ENCODE measurements at places on chromosomes 6 and 20.

DNA sequence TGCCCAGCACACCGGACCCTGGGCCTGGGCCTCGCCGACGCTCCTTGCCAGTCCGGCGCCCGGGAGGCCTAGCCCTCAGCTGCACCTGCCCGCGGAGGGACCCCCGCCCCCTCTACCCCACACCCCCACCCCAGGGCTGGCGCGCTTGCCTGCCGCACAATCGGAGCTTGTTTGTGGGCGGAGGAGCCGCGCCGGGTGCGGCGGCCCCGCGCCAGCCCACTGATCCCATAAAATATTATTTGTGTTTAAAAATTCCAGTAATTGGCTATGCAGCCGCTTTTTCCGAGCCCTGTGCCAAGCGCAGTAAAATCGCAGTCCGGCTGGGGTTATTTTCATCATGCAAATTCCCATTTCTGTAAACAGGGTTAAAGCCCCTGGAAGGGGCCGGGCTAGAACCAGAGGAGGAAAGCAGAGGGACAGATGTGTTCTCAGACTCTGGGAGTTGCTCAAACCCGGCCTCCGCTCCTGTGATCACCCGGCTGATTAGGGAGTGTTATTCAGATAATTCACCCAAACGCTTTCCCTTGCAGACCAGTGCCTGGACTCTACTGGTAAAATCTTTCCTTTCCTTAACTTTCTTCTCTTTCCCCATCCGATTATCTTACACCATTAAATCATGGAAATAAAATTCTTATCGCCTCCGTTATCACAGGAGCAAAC is 93.1 kb downstream of the NCR2 start:
- no peak for DNase-seq

- DNase-seq, result no peak
These were observed 133.6 kb downstream of the SH3BGRL2 start for GRCh38 chr6:79764747-79765146.

- DNase-seq, result no peak
These were observed 60.6 kb upstream of the MRPS10 start for GRCh38 chr6:42278131-42278853.

GRCh38 chr6:116278854-116279231 is 887 bp downstream of the TSPYL1 start:
- DNase-seq, result no peak

DNA sequence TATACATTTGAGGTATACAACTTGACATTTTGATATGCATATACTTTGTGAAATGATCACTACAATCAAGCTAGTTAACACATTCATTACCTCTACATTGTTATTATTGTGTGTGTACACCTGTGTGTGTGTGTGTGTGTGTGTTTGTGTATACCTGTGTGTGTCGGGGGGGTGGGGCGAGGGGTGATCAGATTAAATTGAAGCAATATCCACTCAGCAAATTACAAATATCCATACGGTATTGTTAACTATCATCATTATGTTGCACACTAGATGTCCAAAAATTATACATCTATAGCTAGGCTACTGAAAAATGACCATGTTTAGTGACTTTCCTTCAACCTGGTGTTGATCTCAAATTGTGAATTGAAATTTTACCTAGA is 1.8 kb downstream of the RHAG start:
- no peak for DNase-seq

- DNase-seq, result no peak
These were observed 80.7 kb upstream of the CCDC167 start for GRCh38 chr6:37580176-37580955.

DNA sequence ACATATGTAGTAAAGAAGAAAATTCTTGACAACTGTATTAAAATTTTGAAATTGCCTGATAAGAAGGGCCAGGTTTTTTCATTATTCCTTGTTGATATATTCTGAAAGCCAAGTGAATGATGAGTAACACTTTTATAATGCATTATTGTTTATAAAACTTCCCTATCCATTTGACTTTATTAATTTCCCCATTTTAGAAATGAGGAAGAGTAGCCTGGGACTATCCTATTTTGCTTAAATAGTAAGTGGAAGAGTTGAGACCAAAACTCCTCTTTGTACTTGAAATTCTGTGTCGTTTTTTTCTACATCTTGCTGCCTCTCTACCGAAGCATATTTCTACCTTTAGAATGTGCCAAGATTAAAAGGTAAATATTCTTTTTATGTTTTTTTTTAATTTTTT is 39.7 kb downstream of the TRMT11 start:
- no peak for DNase-seq

DNA sequence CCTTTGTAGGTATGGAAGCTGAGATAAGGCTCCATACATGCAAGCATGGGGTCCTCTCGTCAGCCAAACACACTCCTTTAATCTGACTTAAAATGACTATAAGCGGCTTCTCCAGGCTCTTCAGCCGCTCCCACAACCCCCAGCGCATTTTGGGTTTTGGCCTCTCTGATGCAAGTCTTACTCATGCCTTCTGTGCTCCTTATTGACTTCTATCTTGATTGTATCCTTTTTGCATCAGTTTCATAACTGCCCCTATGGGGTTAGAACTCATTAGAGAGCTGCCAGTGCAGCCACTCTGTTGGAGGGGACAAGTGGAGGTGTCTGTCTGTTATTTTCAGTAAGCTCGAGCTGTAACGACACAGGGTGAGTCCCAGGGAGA is 70.1 kb upstream of the TAB2 start:
- DNase-seq, result no peak

DNA sequence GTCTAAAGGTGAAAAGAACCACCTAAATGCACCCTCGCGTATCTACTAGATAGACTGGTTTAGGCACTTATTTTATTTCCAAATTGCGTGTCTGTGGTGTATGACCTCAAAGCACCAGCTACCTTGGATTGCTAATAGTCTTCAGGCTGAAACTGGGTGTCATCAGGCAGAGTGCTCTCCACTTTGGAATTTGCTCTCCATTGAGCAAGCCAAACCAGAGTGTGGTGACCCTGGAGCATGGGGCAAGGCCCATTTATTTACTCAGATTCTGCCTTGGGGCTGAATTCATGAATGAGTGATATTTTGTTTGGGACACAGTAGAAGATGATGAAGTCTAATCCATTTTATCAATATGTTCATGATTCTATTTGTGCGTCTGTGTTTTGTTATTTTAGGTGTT is 812.8 kb upstream of the SLC35B3 start:
- no peak for DNase-seq

DNA sequence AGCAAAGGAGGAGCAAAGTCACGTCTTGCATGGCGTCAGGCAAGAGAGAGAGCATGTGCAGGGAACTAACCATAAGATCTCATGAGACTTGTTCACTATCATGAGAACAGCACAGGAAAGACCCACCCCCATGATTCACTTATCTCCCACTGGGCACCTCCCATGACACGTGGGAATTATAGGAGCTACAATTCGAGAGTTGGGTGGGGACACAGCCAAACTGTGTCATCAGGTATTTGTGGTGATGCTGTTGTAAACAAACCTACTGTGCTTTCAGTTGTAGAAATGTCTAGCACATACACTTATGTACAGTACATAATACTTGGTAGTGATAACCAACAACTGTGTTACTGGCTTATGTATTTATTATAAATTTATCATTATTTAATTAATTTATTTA is 128.3 kb downstream of the UTRN start:
- no peak for DNase-seq

DNA sequence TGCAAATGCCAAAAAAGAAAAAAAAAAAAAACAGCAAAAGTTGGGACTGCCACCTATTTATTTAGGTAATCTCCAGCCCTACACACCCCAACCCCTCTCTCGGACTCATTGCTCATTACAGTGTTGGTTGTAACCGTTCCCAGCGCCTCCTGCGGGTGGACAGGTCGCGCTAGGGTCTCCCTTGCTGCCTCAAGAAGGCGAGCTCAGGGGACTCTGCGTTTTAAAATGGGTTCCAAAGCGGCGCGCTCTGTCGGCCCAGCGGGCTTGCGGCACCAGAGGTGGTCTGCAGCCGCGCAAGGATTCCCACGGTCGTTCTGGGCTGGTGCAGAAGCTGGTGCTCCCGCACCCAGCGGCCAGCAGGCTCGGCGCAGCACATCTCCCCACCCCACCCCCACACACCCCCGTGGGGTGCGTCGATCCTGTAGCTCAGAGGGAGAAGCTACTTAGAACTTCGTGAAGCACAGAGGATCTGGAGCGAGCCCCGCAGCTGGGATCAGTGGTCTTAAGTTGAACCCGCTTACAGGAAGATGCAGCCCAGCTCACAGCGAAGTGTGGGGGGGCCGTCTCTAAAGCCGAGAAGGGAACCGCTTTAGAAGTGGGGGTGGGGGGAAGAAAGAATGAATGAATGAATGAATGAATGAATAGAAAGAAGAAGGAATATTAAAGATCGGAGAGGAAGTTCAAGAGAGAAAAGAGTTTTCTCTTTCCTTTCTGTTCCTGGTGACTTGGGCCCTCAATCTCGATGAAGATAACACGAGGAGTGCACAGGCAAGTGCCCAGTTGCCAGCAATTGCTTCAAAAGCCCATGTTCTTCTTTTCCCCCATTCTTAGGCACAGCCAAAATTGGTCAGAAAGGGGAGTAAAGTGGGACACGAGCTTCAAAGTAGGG is 780 bp downstream of the TFAP2A start:
- DNase-seq, result no peak

- DNase-seq, result no peak
These were observed 557.3 kb upstream of the MAP3K7 start for GRCh38 chr6:91144126-91144525.

DNA sequence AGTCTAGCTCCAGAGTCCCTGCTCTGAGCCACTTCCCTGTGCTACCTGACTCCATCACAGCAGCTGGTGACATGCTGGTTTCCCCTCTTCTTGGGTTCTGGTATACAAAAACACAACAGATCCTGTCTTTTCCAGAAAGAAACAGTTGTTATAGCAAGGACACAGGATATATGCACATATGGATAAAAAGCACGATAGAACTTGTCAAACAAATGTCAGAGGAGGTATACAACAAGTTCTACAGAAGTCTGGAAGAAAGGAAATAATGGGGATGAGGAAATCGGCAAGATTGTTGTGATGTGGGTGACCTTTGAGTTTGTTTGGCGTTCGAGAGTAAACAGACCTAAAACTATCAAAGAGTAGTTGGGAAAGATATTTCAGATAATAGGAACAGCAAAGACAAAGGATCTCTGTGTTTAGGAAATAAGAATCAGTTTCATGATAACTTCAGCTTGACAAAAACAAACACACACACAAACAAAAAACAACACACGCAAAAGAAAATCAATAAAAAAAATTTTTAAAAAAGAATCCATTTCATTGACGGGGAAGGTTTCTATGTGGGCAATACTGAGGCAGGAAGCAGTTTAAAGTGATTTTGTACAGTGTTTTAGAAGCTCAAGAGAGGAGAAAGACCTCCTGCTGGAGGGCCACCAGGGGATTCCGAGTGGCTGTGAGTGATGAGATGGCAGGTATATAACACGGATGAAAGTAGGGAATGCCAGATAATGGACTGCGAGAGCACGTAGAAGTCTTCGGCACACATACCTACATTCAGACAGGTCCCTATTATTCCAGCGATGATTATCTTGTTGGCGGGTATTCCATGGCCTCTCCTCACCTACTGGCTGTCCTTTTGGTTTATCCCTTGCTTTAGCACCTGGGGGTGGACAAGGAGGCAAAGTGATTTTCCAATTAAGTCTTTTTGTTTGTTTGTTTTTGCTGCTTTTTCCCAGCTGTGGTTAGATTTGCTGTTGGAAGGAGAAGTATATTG is 174.9 kb downstream of the HS3ST5 start:
- peak; percentile 26 for DNase-seq

- DNase-seq, result no peak
These were observed 38.4 kb upstream of the ARHGAP18 start for GRCh38 chr6:129748212-129748900.

DNA sequence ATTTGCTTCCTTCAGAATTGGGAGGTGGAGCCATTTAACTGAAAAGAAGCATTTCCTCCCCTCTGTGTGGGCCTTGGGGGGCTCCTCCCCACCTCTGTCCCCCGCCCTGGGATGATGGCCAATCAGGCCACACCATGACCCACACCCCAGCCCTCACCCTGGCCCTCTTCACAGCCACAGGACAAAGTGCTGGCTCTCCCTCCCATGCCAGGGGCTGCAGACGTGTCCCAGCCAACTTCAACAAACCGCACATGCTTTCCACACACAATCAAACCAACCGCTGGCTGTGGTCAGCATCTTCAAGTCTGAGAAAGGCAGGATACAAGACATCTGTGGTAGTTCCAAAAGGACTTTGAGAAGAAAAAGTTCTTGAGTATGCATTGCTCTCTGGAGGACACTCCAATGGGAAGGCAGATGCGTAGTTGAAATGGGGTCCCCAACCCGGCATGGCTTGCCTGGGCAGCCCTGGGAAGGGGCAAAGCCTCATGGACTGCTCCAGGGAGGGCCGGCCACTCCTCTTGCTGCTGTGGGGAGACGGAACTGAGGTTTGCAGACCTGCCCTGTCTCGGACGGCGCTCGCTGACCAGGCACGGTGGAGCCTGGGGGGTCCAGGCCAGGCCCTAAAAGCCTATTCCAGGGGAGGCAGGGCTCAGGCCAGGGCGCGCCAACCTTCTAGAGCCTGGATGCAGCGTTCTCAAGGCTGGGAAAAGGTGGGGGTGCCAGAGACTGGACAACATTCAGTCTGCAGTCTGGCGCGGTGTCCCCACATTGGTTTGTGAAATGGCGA is 12.2 kb downstream of the TTLL2 start:
- DNase-seq, result no peak

DNA sequence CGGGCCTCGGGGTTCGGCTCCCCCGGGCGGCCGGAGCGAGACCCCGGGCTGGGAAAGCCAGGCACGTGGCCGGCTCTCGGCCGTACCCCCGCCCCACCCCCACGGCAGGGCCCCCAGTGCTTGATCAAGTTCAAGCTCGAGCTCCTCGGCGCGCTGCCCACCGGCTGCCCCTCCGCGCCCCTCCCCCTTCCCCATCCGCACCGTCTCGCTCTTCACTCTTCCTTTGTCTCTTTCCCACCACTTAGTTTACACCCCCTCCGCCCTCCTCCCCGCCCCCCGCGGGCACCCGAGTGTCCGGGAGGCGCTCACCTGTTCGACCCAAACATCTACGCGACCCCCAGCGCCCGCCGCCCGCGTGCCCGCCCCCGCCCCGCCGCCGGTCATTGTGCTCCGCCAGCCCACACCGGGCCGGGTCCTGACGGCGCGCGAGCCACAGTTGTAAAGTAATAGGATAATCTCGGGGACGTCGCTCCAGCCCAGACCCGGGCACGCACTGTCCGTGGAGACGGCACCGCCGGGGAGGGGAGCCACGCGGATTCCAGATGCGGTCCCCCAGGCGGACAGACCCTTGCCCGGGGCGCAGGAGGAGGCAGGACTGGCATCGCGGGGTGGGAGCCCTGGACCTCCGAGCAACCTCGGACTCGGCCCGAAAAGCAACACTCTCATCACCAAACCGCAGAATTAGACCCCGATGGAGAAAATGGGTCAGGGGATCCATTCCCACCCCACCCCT is 100.7 kb downstream of the NOL4L start:
- DNase-seq, result no peak

- DNase-seq, result no peak
These were observed 41.1 kb downstream of the RAMACL start for GRCh38 chr6:166545156-166546034.

- DNase-seq, result peak; percentile 80
These were observed 1.5 kb downstream of the VARS2 start for GRCh38 chr6:30915591-30915946.
